ENCODE measurements at places on chromosomes 3 and 15.

DNA sequence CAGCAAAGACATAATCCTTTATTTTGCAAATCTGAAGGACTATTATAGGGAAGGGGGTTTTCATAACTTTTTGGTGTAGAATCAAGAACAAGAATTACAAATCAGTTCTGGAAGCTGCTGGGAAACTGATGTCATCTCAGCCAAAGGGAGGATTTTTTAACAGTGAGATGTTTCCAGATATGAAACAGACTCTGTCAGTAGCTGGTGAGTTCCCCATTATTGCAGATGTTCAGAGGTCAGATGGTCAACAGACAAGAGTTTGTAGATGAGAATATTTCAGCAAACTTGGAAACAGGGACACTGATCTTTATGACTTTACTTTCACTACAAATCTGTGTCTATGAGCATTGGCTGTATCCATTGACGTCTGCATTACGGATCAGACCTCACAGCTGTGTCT lies 71.9 kb upstream of the LPP start:
- no peak for DNase-seq

GRCh38 chr15:70336425-70337009 lies 238.8 kb upstream of the TLE3 start:
- no peak for DNase-seq

GRCh38 chr3:15287565-15288330 lies 44.6 kb downstream of the SH3BP5 start:
- DNase-seq: no peak

GRCh38 chr3:35291471-35292236 lies 347.7 kb upstream of the ARPP21 start:
- no peak for DNase-seq

- DNase-seq: no peak
Measured at GRCh38 chr3:73452729-73453128, 172.0 kb downstream of the PDZRN3 start.
